ELF-1 (cell line): ENCODE measurements at places on chromosomes 6 and 20.

- DNase-seq: no peak
Observed at GRCh38 chr6:2611092-2611491, 139.6 kb downstream of the MYLK4 start.

GRCh38 chr6:106939848-106940247 is 34.7 kb downstream of the CD24 start:
- DNase-seq: no peak

- no peak for DNase-seq
Observed at GRCh38 chr20:50717974-50718761, 13.2 kb upstream of the PARD6B start.

DNA sequence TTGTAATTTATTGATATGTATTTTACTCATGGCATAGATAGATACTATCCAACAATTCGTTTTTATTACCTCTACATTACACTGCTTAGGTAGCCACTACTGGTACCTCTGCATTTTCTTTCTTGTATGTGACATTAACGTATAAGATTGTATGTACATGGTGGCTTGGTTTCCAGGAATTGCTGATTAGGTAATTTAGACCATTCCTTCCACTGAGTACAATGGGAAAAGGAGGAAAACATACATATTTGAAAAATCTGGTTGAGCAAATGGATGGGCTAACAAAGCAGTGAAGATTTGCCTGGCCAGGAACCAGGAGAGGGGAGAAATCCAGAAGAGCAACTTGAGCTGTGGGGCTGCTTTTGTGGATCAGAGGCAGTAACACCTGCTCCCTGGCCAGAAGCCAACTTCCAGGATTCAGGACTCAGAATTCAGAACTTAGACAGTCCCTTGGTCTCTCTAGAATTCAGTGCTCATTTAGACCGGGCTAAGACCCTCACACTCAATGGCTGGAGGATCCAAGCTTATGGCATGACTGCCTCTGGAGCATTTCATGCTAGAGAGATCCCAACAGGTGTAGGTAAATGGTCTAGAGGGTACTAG is 17.9 kb upstream of the MICB start:
- no peak for DNase-seq

DNA sequence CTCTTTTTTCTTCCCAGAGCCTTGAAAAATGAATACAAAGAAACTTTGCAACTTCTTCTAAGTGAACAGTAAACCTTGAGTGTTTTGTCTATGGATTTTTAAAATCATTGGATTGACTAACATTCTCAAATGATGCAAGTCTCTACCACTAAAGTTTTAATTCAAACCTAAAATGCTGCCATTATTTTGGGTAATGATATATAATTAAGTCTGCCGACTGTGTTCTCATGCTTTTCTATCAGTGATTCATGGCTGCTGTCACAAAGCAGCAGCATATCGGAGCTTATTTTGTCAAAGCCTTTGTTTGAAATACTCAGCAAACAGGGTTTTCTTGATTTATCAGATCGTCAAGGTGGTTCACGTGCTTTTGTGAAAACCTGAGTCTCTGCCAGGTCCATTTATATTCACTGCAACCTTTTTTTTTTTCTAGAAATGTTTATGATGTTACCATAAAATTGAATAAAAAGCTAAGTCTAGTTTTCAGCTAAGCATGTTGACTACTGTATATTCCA is 96.3 kb downstream of the GJA1 start:
- no peak for DNase-seq

DNA sequence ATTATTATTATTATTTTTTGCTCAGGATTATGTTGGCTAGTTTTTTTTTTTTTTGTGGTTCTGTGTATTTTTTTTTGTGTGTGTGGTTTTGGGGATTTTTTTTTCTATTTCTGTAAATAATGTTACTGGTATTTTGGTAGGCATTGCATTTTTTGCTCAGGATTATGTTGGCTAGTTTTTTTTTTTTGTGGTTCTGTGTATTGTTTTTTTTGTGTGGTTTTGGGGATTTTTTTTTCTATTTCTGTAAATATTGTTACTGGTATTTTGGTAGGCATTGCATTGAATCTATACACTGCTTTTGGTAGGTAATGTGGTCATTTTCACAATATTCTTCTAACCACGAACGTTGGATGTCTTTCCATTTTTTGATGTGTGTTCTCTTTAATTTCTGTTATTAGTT is 17.4 kb downstream of the PHF3 start:
- DNase-seq: no peak

DNA sequence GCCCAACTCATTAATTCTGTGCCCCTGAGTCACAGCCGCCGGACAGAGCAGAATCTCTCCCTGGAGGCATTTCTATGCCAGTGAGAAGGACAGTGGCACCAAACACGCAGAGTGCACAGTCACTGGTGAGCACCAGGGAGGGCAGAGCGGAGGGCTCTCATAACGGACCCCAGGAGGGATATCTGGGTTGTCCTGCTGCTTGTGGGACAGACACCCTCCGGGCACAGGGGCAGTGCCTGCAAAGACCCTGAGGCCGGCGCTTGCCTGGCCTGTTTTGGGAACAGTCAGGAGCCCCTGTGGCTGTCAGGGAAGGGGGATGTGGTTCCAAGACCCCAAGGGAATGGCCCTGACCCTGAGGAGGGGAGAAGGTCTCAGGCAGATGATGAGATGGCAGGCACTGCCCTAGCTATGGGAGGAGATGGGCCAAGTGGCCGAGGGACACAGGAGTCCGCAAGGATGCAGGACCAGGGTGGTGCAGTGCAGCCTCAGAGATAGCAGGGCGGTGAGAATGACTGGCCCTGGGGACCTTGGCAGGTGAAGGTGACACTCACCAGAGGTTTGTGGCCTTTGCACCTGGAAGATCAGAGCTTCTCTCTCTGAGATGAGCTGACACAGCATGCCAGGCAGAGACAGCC is 270.8 kb downstream of the SMOC2 start:
- no peak for DNase-seq

GRCh38 chr20:47527004-47527800 is 25.5 kb downstream of the NCOA3 start:
- DNase-seq: no peak

DNA sequence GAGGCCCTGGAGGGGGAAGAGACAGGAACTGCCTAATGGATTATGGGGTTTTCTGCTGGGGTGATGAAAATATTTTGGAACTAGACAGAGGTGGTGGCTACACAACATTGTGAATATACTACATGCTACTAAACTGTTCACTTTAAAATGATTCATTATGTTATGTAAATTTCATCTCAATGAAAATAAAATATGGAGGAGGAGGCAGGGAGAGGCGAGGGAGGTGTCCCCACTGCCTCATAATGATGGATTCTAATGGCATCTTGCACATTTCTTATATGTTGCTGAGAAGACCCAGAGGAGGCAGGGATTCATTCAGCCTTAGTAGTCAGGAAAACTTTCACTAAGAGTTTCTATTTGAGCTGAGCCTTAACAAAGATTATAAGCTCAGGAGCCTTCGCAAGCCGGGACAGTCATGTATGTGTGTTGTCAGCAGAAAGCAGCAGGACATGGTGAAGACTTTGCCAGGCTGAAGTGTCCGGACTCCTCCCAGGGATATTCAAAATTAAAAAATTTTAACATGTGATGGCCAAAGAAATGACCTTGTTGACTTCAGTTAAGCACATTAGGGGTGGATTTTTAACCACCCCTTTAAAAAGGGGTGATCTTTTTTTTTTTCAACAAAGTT is 158.6 kb upstream of the PCSK2 start:
- no peak for DNase-seq

- no peak for DNase-seq
Observed at GRCh38 chr6:161918109-161918531, 644.3 kb upstream of the AGPAT4 start.

GRCh38 chr20:3101737-3102574 is 17.4 kb upstream of the AVP start:
- no peak for DNase-seq

GRCh38 chr20:32820698-32821377 is 1.1 kb downstream of the MAPRE1 start:
- no peak for DNase-seq

- DNase-seq: no peak
Observed at GRCh38 chr6:164294047-164294784, 879.7 kb downstream of the QKI start.

DNA sequence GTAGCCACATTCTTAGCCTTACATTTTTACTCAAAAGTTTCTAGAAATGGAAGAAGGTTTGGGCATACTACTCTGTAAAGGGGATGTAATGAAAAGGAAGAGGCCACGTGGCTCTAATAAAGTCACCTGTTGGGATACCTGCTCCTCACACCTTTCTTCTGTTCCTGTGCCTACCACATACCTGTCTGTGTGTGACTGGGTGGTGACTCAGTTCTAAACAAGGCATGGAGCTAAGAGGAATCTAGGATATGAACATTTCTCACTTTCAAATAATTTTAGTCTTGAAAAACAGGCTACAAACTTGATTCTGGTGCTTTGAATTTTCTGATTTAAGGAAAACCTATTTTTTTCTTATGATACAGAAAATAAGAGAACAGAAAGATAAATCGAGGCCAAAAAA is 363.6 kb downstream of the RFPL4B start:
- DNase-seq: no peak

- no peak for DNase-seq
Observed at GRCh38 chr20:409697-410559, 1.8 kb downstream of the RBCK1 start.

GRCh38 chr6:84763886-84764331 is 489 bp downstream of the TBX18 start:
- no peak for DNase-seq

- DNase-seq: peak; percentile 99
Observed at GRCh38 chr6:42928986-42929820, at the start of gene CNPY3. CNPY3 (plus strand) TSS chr6:42929480; CDS start chr6:42929571, 91 bp downstream.

DNA sequence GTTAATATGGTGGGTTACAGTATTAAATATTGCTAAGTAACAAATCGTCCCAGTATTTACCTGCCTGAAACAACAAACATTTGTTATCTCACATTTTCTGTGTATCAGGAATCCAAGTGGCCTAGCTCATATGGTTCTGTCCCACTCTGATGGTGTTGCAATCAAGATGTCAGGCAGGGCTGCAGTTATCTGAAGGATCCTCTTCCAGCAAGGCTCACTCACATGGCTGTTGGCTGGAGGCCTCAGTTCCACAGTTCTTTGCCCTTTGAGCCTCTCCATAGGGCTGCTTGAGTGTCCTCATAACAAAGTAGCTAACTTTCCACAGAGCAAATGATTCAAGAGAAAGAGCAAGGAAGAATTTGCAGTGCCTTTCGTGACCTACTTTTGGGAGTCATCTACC is 17.7 kb downstream of the RAB22A start:
- no peak for DNase-seq
